Activated gamma-delta T cell treated with anti-CD3 and anti-CD28 coated beads, Interleukin-2, amount 50 U/mL, for 16 hours (primary cell): ENCODE measurements at places on chromosomes 3 and 15.

GRCh38 chr15:84813435-84813834 lies 3.7 kb upstream of the ALPK3 start:
- DNase-seq = no peak

- no peak for DNase-seq
Measured at GRCh38 chr15:62085740-62086139, 19.0 kb downstream of the C2CD4A start.

- no peak for DNase-seq
Measured at GRCh38 chr3:149490260-149490971, 15.9 kb downstream of the TM4SF4 start.

DNA sequence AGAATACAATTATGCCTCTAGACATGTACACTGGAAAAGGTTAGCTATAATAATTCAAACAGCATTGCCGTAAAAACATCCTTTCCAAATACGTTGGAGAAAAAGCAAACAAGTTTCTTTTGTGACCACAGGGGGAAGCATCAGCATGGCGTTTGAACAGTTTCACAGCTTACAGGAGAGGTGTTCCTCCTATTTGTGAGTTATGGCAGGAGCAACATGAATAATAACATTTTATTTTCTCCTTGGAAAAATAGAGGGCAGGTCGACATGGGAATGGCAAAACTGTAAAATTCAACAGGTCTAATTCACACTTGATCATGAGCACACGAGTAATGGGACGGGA lies 39.7 kb upstream of the GADL1 start:
- DNase-seq = no peak

DNA sequence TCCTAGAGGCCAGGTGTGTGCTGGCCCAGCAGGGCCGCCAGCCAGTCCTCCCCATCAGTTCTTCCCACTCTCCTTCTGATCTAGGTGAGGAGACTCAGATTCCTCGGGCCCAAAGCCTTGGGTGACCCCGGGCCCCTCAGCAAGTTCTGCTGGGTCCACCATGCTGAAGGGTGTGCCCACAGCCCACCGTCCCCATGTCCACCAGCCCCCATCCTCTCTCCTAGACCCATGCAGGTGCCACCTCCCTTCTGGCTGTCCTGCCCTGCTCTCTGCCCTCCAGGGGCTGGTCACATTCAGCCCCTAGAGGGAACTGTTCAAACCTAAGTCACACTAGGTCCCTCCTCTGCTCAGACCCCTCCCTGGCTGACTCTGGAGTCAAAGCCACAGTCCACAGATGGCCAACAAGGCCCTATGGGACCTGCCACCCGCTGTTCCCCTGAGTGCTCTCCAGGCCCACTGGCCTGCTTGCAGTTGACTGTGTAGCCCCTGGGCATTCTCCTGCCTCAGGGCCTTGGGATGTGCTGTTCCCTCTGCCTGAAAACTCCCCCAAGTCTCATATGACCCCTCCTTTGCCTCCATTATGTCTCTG lies 878 bp upstream of the TLR9 start:
- DNase-seq = no peak

DNA sequence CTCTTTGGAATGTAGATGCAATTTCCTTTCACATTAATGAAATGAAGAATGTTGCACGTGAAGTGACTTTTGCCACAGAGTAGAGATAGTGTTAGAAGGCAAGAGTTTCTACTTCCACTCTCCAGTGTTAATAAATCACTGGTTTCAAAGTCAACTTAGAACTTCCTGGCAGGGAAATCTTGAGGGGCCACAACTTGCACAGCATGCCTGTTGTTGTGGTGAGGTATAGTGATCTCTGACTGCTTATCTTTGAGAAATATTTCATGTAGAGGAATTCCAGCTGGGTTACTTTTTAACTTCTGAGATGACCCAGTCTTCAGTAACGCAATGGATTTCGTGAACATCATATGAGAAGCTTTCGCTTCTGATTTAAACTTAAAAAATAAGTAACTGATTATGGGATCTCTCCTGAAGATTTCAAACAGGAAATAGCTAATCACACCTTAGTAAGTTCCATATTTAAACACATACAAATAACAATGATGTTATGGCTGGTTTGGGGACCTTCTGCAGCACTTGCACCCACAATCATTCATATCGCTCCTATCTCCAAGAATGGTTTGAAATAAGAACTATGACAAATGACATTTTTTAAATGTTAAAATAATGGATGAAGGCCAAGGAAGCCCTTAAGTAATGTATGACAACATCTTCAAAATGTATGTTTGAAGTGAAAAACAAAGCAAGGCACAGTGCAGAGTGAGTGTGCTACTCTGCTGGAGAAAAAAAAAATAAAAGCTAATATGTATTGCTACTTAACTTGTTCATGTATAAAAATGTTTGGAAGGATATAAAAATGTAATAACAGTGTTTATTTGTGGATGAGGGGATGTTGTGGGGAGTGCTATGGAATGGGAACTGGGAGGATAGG lies 726.5 kb upstream of the NECTIN3 start:
- DNase-seq = no peak
